Erythroblast (primary cell): ENCODE measurements at places on chromosomes 2 and 18.

DNA sequence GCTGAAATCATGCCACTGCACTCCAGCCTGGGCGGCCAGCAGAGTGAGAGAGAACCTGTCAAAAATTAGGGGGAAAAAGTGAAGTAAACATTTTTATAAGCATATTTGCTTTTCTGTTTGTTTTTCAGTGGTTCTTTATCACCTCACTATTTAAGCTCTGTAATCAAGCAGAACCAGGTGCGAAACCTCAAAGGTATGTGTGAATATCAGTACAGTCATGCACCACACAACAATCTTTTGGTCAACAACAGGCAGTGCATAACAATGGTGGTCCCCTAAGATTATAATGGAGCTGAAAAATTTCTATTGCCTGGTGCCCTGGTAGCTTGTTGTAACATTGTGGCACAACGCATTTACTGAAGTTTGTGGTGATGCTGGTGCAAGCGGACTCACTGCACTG, 167.4 kb upstream of the STON1 start:
- DNase-seq = no peak

- no peak for DNase-seq
These were observed 63.6 kb upstream of the TTC21B start for GRCh38 chr2:166017208-166017607.

- DNase-seq = no peak
These were observed 16.4 kb downstream of the TNFRSF11A start for GRCh38 chr18:62341473-62341872.

GRCh38 chr2:132951008-132951714, 281.2 kb upstream of the LYPD1 start:
- DNase-seq = no peak

GRCh38 chr2:133766164-133766832, 198.0 kb upstream of the NCKAP5 start:
- DNase-seq = no peak

GRCh38 chr2:130251535-130251872, 53.3 kb upstream of the TUBA3E start:
- no peak for DNase-seq

DNA sequence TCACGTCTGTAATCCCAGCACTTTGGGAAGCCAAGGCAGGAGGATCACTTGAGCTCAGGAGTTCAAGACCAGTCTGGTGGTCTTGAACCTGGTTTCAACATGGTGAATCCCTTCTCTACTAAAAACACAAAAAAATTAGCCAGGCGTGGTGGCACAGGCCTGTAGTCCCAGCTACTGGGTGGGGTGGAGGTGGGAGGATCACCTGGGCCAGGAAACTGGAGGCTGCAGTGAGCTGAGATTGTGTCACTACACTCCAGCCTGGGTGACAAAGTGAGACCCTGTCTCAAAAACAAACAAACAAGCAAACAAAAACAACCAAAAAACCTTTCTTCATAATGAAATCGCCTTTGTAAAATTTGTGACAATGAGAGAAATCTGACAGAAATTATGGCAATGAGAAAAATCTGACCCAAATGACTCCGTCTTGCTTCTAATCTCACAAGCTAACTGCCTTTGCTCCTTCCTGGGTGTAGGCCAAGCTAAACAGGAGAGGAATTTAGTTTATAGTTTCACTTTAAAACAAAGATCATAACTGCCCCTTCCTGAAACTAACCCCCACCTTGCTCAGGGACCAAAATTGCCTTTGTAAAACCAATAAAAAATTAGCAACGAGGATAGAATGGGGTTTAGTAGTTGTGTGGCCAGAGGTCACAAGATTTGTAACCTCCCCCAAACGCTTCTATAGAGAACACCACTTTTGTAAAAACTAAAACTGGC, 60.7 kb upstream of the KIF5C start:
- DNase-seq = no peak

DNA sequence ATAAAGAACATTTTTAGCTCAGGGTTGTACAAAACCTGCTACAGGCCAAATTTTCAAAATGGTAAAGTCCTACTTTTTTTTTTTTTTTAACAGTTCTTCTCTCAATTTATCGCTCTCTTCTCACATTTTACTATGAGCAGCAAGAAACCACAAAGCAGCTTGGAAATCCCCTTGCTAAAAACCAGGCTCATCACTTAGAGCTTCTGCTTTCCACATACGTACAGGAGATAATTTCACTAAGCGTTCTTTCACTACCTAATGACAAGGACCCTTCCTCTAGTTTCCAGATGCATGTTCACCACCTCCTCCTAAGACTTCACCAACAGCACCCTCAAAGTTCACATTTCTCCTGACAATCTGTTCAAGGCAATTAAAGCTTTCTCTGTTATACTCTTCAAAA, 294.9 kb upstream of the CYRIA start:
- no peak for DNase-seq

DNA sequence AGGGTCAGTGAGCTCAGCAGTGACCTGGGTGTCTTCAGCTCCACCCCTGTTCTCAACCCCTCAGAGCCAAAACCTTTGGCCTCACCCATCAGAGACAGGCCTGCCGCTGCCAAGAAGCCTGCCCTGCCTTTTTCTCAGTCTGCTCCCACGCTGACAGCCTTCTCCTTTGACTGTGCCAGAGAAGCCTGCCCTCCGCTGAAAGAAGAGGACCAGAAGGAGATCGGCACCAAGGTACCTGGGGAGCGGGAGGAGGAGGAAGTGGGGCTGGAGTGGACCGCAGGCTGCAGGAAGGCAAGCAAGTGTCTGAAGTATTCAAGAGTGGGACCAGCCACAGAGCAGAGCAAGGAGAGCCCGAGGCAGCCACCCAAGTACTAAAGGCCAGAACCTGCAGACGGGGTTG, 33.2 kb downstream of the TOGARAM2 start:
- DNase-seq = no peak

DNA sequence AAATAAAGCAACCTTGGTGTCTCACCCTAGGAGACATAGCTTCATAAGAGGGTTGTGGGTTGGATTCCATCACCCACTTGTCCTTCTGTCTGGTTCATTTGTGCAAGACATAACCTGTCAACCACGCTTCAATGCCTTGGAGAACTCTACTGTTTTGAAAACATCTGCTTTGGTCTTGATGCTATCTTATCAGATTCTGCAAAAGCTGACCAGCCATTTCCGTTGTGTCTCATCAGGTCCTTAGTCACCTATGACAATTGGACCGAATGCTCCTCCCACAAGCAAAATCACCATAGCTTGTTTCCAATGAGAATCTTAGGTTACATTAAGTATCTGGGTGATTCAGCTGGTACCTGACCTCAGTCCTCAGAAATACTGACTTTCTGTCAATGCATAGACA, 35.4 kb downstream of the STAT4 start:
- no peak for DNase-seq

GRCh38 chr2:44522846-44523245, 161.1 kb downstream of the CAMKMT start:
- no peak for DNase-seq

DNA sequence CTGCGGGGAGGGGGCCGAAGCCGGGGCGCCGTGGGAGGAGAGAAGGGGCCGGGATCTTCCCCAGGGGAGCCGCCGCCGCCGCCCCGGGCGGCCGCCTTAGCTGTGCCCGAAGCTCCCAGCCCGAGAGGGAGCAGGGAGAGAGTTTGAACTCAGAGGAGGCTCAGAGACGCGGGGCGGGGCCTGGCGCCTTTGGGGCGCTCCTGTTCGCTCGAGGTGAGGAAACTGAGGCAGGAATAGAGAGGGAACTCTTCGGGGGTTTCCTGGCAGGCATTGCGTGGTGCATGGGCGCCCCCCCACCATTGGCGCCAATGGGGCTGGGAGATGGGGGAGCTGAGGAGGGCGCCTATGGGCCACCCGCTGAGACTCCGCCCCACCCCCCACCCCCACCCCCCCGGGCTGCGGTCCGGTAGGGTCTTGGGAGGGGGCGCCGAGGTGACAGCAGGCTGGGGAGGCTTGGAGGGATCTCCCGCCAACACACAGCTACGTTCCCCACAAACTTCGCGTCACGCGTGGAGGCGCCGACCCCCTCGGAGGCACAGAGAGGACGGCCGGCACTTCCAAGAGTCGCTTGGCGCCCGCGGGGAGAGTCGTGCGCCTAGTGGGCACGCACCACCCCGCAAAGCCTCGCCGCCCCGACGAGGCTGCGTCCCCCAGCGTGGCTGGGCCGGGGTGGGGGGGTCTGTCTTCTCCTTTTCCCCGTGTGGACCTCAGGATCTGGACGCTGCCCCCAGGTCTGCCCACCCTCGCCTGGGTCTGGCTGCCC, 680 bp downstream of the CTDSP1 start:
- peak; percentile 74 for DNase-seq

DNA sequence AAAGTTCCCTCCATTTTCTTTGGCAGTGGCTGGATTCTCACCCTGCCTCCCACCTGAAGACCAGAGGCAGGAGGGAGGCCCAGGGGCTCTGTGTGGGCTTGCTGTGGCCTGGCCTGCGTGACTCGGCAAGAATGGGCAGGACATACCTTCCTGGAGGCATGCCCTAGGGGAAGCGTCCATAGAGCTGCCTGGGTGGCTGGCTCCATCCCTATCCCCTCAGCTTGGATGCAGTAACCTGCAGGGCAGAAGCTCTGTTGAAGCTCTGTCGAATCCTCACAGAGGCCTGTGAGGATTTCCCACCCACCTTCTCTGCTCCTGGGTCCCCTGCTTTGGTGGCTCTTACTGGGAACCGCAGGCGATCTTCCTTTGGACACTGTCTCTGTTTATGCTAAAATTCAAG, 1.3 kb upstream of the PRSS56 start:
- DNase-seq = no peak

GRCh38 chr18:77164763-77165485, 32.3 kb upstream of the MBP start:
- DNase-seq = no peak

- DNase-seq = no peak
These were observed 67.2 kb upstream of the SMAD7 start for GRCh38 chr18:49017813-49018553.

DNA sequence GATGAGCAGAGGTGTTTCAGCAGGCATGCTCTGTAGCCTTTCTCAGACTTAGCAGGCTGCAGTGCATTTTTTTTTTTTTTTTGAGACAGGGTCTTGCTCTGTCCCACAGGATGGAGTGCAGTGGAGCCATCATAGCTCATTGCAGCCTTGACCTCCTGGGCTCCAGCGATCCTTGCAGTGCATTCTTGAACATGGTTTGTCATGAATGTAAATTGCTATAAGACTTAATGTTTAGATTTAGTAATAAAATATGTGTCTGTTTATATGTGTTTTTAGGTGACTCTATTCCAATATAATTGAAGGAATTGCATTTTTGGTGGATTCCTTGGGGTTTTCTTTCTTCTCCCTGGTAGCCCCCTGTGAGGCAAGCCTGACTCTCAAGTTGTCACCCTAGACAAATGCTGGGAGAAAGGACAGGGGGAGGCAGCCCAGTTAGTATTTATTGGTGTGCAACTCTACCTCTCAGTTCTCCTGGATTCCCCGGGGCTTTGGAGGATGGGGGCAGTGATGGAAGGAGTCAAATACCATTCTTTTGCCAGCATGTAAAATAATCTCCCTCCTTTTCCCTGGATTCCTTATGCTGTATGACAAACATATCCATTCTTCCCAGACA, 22.7 kb downstream of the LYPD6B start:
- no peak for DNase-seq

DNA sequence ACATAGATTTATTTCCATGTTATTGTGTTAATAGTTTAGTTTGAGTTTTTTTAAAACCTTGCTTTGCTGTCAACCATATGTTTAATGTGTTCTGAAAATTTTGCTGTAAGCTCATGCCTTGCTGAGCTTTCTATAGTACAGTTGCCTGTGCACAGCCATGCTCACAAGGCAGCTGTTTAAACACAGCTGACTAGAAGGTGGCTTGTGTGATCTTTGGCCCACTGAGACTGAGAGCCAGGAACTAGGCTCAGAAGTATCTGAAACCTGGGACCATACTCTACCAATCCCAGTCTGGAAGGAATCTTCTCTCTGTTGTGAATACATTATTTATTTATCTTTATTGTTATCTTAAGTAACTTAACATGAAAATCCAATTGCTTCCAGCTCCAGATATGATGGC, 350.5 kb downstream of the KIAA1328 start:
- DNase-seq = no peak

- peak; percentile 63 for DNase-seq
These were observed 10.2 kb upstream of the MMADHC start for GRCh38 chr2:149597668-149598326.

DNA sequence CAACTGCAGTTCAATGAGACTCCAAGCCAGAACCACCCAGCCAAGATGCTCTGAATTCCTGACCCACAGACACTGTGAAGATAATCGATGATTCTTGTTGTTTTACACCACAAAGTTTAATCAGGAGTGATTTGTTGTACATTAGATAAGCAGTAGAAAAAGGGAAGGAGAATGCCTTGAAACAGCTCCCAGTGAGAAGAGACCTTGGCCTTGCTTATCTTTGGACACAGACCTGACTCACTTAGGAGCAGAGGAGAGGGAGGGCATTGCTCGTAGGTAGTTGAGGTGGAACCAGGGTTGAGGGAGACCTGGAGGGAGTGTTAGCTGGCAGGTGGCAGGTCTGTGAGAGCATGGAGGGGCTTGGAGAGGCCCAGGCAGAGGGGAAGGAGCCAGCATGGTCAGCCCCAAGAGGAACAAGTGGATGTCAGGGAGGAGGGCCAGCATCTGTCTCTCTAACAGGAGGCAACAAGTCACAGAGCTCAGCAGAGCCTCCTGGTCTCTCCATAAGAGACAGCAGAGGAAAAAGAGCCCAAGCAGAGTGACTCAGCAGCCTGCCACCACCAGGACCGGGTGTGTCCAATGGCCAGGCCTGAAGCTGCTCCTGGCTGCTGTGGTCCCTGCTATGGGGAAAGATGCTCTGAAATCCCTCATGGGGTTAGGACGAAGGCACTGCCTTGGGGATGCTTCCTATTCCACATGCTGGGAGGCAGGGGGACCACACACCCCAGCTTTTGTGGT, 161.6 kb upstream of the CAPN13 start:
- peak; percentile 35 for DNase-seq

GRCh38 chr2:158586491-158586890, 129.7 kb downstream of the PKP4 start:
- no peak for DNase-seq

DNA sequence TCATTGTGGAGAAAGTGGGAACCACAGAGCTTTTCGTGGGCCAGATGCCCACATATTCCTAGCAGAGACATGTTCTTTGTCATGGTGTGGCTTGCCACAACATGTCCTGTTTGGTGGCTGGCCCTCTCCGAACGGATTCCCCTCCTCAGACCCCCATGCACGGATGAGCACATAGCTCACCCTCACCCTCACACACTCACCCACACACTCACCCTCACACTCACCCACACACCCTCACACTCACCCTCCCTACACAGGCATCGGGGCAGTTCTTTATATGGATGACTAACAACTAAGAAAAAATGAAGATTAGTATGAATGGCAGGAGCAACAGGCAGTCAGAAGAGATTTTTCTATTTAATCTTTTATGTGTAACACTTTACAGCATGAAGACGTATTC, 149.9 kb downstream of the ZNF236 start:
- no peak for DNase-seq

GRCh38 chr2:9498210-9498609, 23.9 kb downstream of the IAH1 start:
- DNase-seq = no peak

GRCh38 chr2:168534926-168535325, 78.9 kb downstream of the CERS6 start:
- DNase-seq = no peak
